ENCODE measurements at places on chromosomes 3 and 15.
A peak's percentile ranks its signal among the peaks of the same experiment; 100 is the strongest.

DNA sequence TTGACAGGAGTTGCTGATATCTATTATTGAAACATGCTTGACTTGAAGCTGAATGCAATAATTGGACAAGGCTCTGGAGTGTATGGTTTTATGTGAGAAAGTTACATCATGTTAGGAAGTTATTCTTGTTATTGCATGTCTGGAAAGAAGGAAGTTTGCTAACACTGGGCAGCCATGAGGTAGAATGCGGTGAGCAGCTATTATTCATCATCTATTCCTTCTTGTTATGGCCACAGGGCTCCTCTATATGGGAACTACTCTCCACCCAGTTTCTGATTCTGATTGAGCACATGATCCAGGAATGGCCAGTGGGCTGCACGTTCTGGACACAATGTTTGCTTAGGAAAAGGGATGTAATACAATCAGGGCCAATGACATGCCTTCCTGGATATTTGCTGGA lies 37.8 kb upstream of the SCN5A start:
- no peak for DNase-seq

DNA sequence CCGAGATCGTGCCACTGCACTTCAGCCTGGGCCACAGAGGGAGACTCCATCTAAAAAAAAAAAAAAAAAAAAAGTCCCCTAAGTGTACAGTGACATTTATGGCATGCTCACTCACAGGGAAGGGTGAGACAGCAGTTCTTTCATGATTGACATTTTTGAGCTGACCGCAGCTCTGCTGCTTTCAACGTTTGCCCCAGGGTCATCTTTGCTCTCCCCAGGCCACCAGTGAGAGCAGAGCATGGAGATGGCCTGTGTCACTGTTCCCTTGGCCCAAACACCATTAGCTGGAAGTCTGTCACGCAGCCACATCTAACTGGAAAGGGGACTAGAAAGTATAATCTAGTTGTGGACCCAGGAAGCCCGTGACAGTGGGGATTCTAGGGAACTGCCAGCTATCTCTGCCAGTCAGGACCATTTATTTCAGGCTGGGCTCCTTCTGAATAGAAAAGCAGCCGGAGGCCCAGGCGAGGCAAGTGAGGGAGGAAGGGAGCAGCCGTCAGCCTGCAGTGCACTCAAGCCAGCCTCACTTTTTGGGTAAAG lies 193.4 kb upstream of the HES1 start:
- DNase-seq = no peak

- DNase-seq = no peak
Measured at GRCh38 chr3:52217409-52217805, 8.0 kb downstream of the TLR9 start.

DNA sequence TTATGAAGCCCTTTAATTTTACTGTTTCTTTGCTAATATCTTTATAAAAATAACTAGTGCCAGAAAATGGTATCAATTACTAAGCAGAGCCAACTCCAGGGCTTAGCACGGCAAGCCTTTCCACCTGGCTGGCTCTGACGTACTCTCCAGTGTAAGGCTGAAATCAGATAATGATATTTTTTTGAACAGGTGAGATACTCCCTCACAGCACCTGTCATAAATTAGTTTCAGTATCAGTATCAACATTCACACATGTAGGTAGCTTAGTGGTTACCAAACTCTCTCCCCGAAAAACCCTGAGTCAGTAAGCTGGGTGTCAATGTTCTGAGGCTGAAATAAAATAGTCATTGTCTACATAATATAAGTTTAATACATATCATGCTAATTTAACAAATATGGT lies 710.1 kb downstream of the SQOR start:
- no peak for DNase-seq

DNA sequence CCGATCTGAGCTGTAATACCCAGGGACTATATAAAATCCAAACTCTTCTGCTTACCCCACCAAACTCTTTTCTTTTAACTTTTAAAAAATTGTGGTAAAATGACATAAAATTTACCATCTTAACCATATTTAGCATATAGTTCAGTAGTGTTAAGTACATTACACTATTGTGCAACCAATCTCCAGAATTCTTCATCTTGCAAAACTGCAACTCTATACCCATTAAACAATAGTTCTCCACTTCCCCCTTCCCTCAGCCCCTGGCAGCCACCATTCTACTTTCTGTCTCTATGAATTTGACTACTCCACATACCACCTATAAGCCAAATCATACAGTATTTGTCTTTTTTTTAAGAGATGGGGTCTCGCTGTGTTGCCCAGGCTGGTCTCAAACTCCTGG lies 38.7 kb downstream of the SENP8 start:
- DNase-seq = no peak

GRCh38 chr3:13882876-13883275 lies 3.0 kb upstream of the WNT7A start:
- no peak for DNase-seq

GRCh38 chr3:144187531-144188210 lies 216.0 kb downstream of the DIPK2A start:
- DNase-seq = peak; percentile 42

GRCh38 chr3:38493031-38493430 lies 3.1 kb upstream of the EXOG start:
- DNase-seq = peak; percentile 48

DNA sequence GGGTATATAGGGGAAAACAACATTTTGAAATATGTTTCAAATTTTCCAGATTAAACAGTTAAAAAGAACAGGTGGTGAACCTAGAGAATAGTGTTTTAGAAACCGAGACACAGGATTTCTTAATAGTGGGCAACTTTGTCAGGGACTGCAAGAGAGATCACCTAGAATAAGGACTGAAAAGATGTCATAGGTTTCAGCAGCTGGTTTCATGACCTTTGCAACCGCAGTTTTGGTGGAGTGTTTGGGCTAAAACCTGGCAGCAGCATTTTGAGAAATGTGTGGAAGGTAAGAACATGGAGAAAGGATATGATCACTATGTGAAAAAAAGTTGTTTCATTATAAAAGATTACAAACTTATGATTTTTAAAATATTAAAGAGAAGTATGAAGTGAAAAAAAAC lies 34.9 kb downstream of the PRKCI start:
- no peak for DNase-seq

DNA sequence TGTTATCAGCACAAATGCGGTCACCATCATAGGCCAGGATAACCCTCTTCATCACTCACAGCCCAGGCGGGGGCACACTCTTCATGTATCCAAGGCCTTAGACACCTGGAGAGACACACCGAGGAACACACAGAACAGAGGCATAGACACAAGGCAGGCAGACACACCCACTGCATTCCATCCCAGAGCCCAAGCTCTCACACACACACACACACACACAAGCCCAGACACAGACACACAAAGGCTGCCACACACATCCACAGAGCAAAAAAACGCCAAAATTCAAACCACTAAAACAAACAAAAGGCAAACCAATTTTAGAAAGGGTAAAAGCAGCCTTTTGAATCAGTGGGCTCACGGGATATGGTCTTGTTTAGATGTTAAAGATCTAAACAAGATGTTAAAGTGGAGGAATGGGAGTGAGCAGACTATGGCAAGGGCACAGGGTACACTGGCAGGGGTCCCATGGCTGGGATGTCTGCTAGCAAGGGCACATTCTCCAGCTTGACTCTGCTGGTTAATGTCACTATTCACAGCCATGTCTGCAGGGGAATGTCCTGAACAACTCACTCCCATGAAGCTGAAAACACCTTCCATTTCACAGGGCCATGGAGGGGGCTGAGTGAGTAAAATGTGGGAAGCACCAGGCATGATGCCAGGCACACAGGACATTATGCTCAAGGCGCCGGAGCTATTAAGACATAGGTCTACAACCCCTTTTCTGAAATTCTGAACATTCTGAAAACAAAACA lies 14.9 kb upstream of the CRABP1 start:
- no peak for DNase-seq

- no peak for DNase-seq
Measured at GRCh38 chr3:169701457-169701856, 37.9 kb upstream of the MECOM start.

- DNase-seq = peak; percentile 42
Measured at GRCh38 chr3:16885593-16886302, 993 bp downstream of the PLCL2 start.

DNA sequence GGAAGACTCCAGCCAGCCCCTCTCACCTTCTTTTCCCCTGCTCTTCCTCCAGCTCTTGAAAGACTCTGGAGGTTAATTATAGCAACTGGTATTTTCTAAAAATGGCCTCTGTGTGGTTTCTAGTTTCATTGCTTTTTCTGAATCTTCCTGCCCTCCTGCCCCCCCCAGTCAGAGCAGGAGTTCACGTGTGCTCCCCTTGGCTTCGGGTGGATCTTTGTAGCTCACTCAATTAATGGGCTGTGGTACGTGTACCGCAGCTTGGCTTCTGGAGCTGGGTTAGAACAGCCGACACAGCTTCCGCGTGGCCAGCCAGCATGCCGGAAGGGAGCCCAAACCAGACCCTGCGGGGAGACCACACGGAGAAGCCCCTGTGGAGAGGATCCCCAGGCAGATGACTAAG lies 31.5 kb downstream of the TM2D3 start:
- no peak for DNase-seq

DNA sequence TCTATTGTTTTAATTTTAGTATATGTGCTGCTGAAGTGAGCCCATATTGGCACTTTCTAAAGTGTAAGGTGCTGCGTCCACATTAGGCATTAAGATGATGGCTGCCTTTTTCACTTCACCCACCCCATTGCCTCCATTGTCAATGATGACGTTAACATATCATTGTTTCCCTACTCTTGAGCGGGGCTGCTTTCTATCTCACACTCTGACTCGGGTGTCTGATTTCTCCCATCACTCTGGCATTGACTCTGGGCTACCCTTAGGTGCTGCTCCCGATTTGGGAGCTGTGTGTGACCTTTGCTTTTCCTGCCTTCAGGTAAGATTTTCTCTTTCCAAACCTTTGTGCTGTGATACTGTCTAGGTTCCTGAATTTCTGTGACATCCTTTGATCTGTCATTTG lies 28.8 kb downstream of the CGNL1 start:
- DNase-seq = no peak

DNA sequence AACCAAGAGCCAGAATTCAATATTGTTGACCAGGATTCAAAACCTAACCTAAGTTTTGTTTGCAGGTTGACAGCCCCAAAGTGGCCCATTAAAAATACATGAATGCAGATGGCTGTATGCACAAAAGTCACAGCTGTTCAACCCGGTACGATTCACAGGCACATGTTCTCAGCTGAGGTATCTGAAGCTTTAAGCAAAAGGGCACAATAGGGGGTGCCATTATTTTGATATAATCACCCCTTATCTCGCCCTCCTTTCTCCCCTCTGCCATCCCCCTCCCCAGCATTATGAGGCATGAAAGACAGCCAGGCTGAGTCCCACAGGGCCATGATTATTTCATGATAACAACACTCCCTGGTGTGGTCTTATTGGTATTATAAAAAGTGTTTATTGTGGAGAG lies 264.9 kb downstream of the EBLN2 start:
- no peak for DNase-seq

DNA sequence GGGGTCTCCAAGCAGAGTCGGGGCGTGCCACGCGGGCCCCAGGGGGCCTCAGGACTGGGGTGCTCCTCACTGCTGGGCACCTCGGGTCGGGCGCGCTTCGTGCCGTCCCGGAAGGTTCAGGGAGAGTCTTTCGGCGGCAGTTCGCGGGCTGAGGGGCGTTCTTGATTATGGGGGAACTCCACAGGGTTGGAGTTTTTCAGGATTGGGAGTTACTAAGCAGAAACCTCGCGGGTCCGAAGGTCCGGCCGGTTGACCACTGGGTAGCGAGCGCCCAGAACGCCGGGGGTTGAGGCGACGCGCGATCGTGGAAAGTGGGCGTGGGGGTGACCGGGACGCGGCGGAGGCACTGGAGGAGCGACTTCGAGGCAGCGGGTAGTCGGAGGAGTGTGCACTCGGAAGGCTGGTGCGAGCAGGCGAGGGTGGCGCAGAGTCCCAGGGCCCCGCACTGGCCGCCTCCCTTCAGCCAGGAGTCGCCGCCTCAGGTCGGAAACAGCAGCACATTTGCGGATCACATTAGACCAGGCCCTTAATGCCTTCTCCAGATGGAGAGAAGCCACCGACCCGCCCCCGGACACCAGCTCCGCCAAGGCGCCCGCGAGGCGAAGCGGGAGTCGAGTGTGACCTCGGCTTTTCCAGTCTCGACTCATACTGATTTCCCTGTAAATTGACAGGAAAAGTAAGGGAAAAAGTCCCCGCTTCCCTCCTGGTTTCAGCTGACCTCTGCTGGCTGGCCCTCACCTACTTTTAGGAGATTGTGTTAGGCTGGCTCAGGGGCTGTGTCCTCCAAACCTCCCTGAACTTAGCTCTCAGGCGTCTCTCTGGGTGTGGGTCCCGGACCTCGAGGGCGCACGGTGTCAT lies 685 bp downstream of the ADAMTSL3 start:
- DNase-seq = peak; percentile 7

DNA sequence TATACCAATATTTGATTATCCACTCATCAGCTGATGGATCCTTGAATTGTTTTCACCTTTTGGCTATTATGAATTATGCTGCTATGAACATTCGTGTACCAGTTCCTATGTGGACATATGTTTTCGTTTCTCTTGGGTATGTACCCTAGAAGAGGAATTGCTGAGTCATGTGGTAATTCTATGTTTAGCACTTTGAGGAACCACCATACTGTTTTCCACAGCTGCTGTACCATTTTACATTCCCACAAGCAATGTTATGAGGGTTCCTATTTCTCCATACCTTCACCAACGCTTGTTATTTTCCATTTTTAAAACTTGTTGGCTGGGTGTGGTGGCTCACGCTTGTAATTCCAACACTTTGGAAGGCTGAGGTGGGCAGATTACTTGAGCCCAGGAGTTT lies 62.9 kb downstream of the RPLP1 start:
- DNase-seq = no peak

DNA sequence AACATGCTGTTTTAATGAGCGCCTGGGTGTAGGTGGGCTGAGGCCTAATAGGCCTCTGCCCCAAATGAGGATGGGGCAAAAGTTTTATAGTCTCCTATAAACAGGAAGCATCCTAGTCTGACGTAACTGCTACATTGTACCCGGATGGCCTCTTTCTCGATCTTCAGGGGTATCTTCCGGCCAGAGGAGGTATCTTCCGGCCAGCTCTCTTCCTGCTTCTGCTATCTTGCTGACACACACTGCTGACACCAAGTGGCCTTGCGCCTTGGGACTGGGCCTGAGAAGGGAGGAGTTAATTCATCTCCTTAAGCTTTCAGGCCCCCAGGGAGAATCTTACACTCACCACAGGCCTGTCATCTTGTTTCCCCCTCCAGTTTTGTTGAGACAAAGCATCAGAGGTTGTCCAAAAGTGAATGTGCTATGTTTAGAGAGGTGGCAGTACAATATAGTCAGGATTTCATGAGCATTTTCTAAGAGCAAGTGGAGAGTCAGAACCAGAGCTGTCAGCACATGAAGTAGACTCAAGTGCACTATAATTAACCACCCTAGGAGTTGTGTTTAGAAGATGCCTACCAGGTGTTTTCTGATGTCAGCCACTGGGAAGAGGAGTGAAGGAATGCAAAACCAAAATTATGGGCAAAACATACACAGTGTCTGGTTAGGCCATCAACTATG lies 15.6 kb upstream of the IGSF10 start:
- no peak for DNase-seq

GRCh38 chr3:32820971-32821685 lies 3.3 kb downstream of the TRIM71 start:
- DNase-seq = no peak

- DNase-seq = no peak
Measured at GRCh38 chr3:88882121-88882520, 225.3 kb upstream of the EPHA3 start.

Measured in fibroblast of mammary gland (primary cell).